Sigmoid colon (tissue), 7 donors: ENCODE measurements at places on chromosomes 12 and 14. TPM values are rescaled to one million over a fixed set of nuclear protein-coding genes. Genes with fewer than 3 reads are reported as not detected.

The IL22 gene
- total RNA-seq, result not detected

The MYF6 gene
- not detected for total RNA-seq

The AMDHD1 gene
- total RNA-seq, result 0.71 TPM

GRCh38 chr14:22071006-22071405, 397.4 kb upstream of the OR4E1 start:
- no peak for DNase-seq

GRCh38 chr14:96166461-96167223, 38.0 kb upstream of the BDKRB2 start:
- peak; percentile 25 for DNase-seq
